ENCODE measurements at places on chromosomes 1 and 21. TPM values are rescaled to one million over a fixed set of nuclear protein-coding genes. Genes with fewer than 3 reads are reported as not detected.

GRCh38 chr1:40971966-40972365 lies 7.5 kb upstream of the CTPS1 start:
- H3K36me3 ChIP-seq, result no peaks in the 10 kb centered on the region
- no peak overlapping the region for H3K4me3 ChIP-seq
- DNase-seq, result no peak

TMEM54 gene
- 9.3 TPM for total RNA-seq

GRCh38 chr1:231665101-231665500 lies 38.5 kb downstream of the DISC1 start:
- no peak overlapping the region for H3K27ac ChIP-seq
- no peaks in the 10 kb centered on the region for H3K36me3 ChIP-seq
- no peak overlapping the region for H3K4me3 ChIP-seq
- DNase-seq, result no peak

DNA sequence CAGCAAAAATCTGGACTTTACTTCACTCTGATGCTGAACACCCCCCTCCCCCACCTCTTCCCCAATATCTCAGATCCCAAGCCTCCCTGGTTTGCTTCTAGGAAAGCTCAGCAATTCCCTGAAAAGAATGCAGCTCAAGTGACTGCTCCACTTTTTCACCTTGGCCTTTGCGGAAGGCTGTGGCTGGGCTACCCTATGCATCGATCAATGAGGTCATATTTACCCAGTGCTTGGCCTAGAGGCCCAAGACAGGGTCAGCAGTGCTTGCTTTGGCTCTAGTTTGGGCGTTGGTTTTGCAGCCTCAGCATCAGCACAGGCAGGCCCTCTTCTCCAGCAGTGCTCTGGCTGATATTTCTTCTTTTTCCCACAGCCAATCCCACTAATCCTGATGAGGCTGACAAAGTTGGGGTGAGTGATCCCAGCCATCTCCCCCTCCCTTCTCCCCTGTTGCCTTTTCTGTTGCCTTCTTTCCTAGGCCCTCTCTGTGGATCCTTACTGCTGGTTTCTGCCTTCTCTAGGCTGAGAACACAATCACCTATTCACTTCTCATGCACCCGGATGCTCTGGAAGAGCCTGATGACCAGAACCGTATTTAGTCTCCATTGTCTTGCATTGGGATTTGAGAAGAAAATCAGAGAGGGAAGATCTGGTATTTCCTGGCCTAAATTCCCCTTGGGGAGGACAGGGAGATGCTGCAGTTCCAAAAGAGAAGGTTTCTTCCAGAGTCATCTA lies 14.2 kb downstream of the FCGR2B start:
- no peak for DNase-seq
- no peaks in the 10 kb centered on the region for H3K4me1 ChIP-seq
- no peaks in the 10 kb centered on the region for H3K36me3 ChIP-seq
- H3K27me3 ChIP-seq, result peaks cover 3% of the 10 kb centered on the region

DNA sequence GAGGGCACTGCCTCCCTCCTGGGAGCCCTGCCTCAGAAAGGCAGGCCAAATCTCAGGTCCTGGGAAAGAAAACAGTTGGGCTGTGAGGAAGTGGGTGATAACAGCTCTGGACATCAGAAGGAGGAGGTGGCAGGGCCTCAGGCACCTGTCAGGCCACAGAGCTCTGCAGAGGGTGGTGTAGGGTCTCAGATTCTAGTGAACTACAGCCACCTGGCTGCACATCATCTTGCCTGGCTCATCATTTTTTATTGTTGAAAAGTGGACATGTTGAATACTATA lies 15.3 kb upstream of the ZNF678 start:
- no peak overlapping the region for H3K4me3 ChIP-seq
- H3K36me3 ChIP-seq, result no peaks in the 10 kb centered on the region
- H3K27me3 ChIP-seq, result no peaks in the 10 kb centered on the region
- DNase-seq, result no peak
- H3K27ac ChIP-seq, result no peak overlapping the region

DNA sequence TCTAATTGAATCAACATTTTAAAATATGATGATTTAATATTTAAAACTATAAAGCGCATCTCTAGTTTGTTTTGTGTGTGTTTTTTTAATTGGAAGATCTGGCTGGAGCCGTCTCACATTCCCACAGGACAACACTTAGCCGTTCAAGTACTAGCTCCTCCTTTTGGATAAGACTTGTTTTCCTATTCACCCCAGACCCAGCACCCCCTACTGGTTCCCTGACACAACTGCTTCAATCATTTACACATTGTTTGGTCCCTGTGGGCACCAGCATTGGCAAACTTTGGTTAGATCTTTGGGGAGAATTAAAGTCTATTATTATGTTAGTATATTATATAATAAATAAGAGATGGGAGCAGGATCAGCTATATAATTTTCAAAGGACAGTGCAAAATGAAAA lies 34.5 kb downstream of the TYW3 start:
- H3K27me3 ChIP-seq, result no peaks in the 10 kb centered on the region
- no peak for DNase-seq
- H3K27ac ChIP-seq, result no peak overlapping the region
- H3K4me3 ChIP-seq, result no peak overlapping the region
- peaks cover 4% of the 10 kb centered on the region for H3K36me3 ChIP-seq
